ENCODE measurements at places on chromosomes 2 and 18.

DNA sequence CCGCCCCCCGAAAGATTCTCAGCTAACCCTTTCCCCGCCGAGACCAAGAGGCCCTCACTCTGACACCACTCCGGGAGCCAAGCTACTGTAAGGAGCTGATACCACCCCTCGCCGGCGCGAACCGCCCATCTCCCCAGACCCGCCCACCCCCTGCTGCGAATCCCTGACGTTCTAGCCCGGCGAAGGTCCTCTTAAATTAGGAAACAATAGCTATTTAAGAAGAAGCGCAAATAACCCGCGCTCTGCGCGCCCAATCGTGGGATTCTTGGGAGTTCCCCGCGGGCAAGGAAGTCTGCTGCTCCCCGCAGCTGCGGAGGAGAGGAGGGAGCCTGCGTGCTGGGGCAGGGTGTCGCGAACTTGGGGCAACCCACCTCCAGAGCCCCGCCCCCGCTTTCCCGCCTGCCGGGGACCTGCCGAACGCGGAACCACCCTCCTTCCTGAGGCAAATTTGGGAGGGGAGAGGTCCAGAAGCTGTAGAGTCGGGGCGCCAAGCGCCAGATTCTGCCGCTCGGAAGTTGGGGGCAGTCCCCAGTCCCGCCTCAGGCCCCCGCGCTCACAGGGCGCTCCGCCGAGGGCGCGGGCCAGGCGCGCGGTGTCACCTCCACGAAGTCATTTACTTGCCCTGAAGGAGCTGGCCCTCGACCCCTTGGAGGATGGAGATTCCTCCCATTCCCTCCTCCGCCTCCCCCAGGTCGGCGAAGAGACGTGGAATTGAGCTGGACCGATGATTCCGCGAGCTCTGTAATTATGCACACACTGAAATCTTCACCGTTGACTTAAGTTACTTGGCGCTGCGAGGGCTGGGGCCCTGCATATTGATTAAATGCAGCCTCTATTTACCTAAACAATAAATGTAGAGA is 8.4 kb upstream of the SP9 start:
- DNase-seq = no peak

DNA sequence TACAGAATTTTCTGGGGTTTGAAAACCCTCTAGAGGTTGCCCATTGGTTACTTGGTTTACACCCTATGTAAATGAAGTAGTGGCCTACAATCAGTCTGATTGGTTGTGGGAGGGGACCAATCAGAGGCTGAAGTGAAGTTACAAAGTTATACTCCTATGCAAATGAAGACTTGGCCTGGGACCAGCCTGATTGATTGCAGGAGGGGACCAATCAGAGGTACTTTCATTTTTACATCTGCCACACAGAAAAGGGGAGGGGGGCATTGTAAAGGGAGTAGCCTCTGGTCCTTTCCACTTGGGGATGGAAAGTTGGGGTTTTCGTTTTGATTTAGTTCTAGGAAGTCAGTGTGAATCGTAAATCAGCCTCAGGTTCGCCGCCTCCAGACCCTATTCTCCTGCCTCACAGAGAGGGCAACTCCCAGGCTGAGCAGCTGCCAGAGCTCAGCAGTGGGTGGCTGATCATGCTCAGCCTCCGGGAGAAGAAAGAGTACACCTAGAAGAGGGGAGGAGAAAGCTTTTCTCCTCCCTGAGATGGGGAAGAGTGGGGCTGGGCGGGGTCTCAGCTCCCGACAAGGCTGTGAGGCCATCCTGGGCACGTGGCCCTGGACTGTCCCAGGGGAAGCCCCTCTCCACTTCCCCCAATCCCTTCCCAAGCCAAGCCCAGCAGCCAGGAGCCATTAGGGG is 372.5 kb downstream of the GALR1 start:
- no peak for DNase-seq

GRCh38 chr2:8306530-8307351 is 375.1 kb upstream of the ID2 start:
- DNase-seq = no peak

- DNase-seq = no peak
Observed at GRCh38 chr2:112601754-112602153, 17.3 kb downstream of the CHCHD5 start.

DNA sequence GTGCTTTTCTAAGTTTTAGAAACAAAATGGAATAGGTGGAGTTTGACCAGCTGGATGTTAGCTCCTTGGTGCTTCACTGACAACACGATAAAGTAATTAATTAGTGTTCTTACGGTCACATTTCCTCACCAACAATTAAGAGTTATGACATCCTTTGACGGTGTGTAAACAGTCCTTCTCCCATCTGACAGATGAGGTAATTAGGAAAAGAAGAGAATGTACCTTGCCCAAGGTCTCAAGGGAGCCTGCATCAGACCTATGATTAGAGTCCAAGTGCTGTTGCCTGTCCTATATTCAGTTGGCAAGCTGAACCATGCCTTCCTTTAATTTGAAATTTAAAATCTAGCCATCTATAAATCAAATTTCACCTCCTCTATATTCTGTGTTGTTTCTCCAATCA is 48.3 kb upstream of the STK17B start:
- DNase-seq = no peak

DNA sequence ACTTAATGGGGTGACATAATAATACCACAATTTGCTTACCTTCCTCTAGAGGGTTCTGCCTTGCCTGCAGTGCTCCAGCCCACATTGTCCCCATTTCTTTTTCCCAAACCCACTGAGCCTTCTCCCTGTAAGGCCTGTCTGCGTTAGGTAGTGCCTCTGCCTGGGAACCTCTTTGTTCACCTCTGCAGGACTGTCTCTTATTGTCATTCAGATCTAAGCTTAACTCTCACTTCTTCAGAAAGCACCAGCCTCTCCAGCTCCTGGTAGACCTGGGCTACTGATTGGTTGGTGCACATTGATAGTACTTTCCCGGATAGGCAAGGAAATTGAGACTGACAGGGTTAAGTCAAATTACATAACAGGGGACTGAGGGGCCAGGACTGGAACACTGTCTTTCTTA is 49.1 kb downstream of the CCDC85A start:
- no peak for DNase-seq

- DNase-seq = no peak
Observed at GRCh38 chr18:28786926-28787325, 610.0 kb upstream of the CDH2 start.

GRCh38 chr2:143697744-143698143 is 568.5 kb downstream of the ARHGAP15 start:
- no peak for DNase-seq

- DNase-seq = no peak
Observed at GRCh38 chr2:222272446-222273015, 26.3 kb downstream of the PAX3 start.
